ENCODE measurements at places on chromosomes 4 and X.

DNA sequence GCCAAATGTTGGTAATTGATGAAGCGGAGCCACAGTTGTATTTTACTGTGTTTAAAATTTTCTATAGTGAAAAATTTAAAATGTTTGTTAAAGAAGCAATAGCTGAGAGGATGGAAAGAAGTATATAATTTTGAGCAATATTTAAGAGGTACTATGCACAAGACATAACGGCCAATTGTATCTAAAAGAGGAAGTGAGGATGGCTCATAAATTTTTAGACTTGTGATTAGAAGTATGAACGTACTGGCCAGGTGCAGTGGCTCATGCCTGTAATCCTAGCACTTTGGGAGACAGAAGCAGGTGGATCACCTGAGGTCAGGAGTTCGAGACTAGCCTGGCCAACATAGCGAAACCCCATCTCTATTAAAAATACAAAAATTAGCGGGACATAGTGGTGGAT lies 12.7 kb upstream of the HHIP start:
- DNase-seq, result no peak

GRCh38 chr4:6044805-6045204 lies 26.6 kb upstream of the C4orf50 start:
- DNase-seq, result no peak

GRCh38 chrX:40015693-40016092 lies 82.1 kb downstream of the BCOR start:
- no peak for DNase-seq

- DNase-seq, result no peak
These were observed 1.3 kb upstream of the PDE6B start for GRCh38 chr4:623914-624566.

- no peak for DNase-seq
These were observed 48.4 kb upstream of the PAK3 start for GRCh38 chrX:111047575-111047974.

DNA sequence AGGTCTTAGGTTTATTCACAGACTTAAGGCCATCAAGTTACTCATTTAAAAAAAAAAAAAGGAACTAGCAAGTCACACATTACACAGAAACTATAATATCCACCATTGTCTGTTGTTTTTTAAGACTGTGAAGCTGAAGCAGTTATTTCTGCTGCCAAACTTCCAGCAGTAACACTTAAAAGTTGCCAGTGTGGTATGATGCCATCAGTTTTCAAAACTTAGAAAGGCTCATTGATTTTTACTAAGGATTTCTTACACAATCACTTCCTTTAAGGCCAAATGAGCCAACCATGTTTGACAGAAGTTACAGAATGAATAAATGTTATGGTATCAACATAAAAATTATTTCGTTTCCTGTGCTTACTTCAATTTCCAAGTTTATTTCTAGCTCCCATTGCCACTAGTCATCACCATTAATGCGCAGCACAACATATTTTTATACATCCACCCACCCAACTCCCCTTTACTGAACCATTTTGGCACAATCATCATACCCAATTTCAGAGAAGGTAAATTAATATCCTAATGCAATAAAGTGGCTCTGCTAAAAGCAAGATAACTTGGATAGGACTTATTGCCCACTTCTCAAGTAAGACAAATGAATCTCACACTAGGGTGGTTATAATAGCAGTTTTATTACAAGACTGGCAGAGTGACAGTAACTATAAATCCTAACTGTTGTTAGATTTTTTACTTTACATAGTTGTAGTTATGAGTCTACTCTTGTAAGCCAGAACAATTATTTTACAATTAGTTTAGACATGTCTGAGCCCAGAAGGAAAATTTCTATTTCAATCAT lies 13.1 kb downstream of the PDGFC start:
- DNase-seq, result no peak

All from pulmonary artery endothelial cell (primary cell).